ENCODE measurements at places on chromosomes 16 and 17.

DNA sequence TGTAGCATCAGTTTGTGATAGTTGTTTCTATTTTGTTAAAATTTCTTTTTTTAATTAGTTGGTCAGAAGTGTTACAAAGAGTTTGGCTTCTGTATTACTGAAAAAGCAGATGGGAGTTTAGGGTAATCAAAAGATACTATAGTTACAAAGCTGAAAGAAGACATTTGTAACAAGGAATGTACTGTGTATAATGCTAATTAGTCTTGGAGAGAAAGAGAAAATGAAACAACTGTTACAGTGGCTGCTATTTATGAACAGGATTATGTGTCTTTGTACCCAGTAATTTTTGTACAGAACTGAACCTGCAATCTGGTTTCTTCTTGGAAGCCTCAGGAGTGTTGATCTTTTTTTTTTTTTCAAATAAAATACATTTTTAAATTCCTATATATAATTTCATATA, 14.3 kb downstream of the GDPD1 start:
- no peak for DNase-seq

DNA sequence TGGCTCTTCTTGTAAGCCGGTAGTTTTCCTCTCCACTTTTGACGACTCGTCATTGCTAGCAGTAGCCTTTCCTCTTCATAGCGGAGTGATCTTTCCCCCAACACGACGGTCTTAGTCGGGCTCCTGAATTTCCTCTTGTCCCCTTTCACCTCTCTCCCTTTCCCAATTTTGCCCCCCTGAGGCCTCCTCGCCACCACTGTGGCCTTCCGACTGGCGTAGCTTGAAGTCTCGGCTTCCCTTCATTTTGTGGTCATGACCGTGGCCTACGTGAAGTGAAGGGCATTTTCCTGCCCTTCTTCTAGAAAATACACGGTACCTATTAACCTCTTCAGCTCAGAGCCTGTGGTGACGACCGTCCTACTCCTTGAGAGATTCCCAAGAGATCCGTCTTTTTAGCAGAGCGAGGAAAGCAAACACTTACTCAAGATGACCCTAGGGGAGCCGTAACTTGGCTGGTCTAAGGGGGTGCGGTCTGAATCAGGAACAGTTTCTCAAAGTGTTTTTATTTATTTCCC, 787 bp downstream of the PRKAR1A start:
- no peak for DNase-seq

GRCh38 chr17:1229900-1230501, 40.2 kb upstream of the BHLHA9 start:
- DNase-seq: no peak

GRCh38 chr16:726188-726437, 130 bp downstream of the CCDC78 start:
- DNase-seq: no peak

DNA sequence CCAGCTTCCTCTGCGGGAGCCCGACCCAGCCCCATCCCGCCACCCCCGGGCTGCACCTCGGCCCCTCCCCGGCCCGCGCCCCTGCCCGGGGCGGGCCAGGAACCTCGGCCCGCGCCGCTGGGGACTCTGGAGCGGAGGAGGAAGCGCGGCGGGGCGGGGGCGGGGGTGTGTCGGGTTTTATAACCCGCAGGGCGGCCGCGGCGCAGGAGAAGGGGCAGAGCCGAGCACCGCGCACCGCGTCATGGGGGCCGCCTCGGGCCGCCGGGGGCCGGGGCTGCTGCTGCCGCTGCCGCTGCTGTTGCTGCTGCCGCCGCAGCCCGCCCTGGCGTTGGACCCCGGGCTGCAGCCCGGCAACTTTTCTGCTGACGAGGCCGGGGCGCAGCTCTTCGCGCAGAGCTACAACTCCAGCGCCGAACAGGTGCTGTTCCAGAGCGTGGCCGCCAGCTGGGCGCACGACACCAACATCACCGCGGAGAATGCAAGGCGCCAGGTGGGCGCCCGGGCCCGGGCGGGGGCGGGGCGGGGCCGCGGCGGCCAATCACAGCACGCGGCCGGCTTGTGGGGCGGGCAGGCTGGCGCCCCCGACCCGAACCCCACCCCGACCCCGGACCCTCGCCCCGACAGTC, at the start of gene ACE:
TSS of gene ACE (plus strand) at position 208 of the 626 bp plus-strand sequence. CDS start at position 242, 34 bp downstream.
- no peak for DNase-seq

- no peak for DNase-seq
These were observed 218.6 kb upstream of the CDH8 start for GRCh38 chr16:62254847-62255246.

DNA sequence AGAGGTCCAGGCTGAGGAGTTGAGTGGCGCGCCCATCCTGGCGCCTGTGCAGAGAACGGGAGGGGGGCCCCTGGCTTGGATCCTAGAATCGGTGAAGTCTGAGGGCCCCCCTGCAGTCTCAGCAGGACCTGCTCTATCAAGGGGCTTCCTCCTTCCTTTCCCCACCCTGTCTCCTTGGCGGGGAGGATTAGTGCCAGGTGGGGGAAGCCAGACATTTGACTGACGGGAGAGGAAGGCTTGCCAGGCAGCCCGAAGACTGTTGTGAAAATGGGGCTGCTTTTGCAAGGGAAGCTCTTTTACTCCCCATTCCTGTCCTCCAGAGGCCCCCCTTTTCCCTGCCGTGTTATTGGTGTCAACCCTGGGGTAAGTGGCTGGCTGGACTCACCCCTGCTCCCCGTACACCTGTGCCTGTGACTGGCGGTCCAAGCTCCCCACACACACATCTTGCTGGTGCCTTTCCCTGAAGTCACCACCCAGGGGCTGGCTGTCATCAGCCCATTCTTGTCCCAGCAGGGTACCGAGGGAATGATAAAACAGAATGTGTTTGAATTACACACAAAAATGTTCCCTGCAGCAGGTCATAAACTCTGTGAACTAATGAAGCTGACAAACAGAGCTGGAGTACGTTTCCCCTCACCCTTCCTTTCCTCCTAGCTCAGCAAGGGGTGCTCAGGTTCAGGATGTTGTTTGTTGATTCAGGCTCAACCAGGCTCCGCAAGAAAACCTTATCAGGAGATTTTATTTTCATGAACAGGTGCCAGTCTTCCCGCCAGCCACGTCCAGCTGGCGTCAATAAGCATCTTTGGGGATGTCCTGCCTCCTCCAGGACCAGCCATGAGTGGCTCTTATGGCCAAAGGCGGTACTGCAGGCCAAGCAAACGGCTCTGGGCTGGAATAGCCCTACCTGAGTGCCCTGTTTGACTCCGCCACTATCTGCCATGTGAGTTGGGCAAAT, 4.4 kb upstream of the ARMC7 start:
- no peak for DNase-seq

DNA sequence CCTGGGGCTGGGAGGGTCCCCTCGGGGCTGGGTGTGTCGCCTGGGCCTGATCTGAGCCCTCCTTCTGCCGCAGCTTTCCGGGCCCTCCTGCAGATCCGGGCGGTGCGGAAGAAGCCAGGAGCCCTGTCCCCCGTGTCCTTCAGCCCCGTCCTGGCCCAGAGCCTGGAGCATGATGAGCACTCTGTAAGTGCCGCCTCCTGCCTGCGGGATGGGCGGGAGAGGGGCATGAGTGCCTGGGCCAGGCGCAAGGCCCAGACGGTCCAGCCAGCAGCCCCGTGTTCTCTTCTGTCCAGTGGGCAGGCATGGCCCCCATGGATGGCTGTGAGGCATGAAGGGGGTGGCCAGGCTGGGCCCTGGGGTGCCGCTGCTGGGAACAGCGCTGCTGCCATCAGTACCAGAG, 16.0 kb upstream of the NUDT16L1 start:
- no peak for DNase-seq

- no peak for DNase-seq
These were observed 31.7 kb downstream of the ABCC6 start for GRCh38 chr16:16191493-16192167.

- DNase-seq: no peak
These were observed 13.2 kb downstream of the B3GNT9 start for GRCh38 chr16:67137605-67138004.

- no peak for DNase-seq
These were observed 34.7 kb downstream of the BAHCC1 start for GRCh38 chr17:81429821-81430551.

DNA sequence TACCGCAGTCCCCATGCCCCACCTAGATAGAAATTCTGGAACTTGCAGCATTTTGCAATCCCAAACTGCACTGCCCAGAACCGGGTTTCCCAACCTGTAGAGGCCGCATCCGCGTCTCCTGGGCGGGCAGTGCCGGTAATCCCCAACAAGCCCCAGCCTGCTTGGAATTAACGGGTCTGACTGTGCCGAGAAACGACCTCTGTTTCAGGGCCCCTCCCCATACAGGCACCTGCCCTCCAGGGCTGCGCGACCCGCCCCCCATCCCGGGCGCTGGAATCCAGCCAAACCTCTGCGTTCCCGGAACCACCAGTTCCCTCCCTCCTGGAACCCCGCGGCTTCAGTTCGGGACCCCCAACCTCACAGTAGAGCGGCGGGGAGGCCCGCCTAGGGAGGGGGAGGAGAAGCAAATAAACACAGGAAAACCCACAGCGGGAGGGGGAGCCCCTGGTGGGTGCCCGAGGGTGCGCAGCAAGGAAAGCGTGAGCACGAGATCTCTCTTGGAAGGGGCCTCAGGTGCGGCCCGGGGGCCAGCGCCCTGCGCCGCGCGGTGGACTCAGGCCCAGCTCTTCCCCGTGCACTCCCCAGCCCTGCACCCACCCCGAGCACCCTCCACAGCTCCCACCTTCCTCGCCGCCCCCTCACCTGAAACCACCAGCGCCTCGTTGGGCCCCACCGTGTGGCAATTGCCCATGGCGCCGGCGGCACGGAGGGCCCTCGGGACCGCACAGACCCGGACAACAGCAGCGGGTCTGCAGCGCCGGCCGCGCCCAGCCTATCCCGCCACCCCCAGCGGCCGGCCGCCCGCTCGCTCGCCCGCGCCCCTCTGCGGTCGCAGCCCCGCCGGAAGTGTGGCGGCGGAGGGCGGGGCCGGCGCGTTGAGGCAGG, at the start of gene FLOT2:
TSS of gene FLOT2 (minus strand) at position 850 of the 885 bp plus-strand sequence. CDS start at position 691, 159 bp downstream.
- no peak for DNase-seq

DNA sequence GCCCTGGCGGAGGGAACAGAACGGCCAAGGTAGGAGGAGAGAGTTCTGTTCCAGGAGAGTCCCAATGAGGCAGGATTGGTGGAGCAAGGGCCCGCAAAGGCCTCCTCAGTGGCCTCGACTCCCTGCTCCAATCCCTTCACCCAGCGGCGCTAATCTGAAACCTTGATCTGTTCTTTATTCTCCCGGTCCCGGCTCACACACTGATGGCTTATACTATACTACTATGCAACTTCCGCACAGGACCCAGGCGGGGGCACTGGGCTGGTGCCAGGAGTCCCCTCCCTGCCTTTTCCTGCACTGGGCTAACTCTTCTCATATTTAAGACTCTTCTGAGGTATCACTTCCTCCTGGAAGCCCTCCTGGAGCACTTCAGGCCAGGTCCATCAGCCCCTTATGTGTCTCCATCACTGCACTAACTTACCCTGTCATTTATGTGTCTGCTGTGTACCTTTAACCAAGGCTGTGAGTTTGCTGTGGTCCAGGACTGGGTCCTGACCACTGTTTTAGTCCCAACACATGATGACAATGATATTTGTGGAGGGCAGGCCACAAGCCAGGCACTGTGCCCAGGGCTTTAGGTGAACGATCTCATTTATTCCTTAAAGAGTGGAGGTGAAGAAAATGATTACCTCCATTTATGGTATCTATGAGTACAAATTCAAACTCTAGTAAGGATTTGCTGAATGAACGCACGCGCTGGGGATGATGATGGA, 6.8 kb downstream of the CCDC102A start:
- no peak for DNase-seq

DNA sequence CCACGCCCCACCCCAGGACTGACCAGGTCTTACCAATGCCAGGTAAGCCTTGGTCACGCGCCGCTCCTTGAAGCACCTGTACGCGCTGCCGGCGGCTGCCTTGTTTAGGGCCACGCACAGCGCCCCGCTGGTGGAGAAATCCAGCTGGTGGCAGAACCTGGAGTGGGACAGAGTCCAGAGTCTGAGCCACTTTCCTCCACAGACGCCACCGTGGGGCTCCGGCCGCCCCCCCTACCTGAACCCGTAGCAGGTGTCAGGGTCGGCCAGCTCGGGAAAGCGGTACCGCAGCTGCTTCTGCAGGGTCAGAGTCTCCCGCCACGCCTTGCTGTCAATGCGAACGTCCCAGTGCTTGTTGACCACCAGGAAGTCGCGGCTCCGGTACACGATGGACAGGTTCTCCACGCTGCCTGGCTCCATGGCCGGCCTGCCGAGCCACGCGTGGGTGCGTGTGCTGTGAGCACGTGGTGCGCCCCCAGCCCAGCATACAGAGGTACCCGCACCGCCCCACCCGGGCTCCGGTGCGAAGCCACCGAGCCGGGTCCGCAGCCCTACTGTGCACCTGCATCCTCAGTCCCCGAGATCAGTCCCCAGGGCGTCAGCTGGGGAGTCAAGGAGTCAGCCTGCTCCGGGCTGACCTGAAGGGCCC, 737 bp downstream of the RPUSD1 start:
- no peak for DNase-seq

- DNase-seq: no peak
These were observed 8.3 kb downstream of the CBFA2T3 start for GRCh38 chr16:88968589-88969280.

GRCh38 chr16:20676837-20677236, 20.6 kb downstream of the ACSM1 start:
- no peak for DNase-seq

DNA sequence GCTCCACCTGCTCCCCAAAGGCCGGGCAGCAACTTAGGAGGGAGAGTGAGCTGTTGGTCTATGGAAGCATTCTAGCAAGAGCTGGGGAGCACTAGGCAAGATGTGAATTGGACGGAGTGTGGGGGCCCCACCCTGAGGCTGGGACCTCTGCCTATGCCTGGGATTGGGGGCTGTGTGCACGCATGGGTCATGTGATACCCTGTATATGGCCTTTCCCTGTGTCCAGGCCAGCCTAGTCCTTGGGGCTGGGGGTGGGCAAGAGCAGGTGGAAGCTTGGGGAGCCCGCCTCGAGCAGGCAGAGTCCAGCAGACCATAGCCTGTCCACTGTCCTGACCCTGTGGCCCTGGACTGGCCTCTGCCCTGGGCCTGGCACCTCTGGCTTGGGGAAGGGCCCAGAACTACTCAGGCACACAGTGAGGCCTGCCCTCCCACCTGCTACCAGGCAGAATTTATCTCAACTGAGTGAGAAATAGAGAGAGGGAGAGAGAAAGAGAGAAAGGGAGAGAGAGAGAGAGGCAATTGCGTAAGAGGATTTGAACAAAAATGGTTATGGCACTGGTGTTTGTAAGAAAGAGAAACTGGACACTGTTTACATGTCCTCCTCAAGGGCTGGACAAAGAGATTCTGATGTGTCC, 19.1 kb downstream of the PDP2 start:
- no peak for DNase-seq

- no peak for DNase-seq
These were observed 94.0 kb downstream of the SOCS1 start for GRCh38 chr16:11161974-11162373.

DNA sequence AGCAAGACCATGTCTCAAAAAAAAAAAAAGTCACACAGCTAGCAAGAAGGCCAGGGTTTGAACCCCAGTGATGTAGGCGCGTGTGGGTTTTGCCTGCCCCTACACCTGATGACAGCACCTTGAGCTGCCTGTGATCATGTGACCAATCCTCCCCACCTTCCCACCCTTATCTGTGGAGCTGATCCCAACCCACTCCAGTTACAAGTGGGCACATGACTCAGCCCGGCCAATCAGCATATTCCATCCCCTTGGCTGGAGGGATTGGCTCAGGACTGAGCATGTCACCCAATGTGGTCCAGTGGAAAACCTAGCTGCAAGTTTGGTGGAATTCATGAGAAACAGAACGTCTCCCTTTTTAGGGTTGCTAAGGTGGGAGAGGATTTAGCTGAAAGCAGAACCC, 6.6 kb downstream of the TMEM114 start:
- no peak for DNase-seq

All from amniotic stem cell (primary cell).